ENCODE measurements at places on chromosomes 4 and X.

GRCh38 chr4:109040441-109040840 is 262.0 kb downstream of the COL25A1 start:
- DNase-seq, result no peak

- DNase-seq, result no peak
Observed at GRCh38 chrX:63275127-63275526, 76.0 kb downstream of the SPIN4 start.

DNA sequence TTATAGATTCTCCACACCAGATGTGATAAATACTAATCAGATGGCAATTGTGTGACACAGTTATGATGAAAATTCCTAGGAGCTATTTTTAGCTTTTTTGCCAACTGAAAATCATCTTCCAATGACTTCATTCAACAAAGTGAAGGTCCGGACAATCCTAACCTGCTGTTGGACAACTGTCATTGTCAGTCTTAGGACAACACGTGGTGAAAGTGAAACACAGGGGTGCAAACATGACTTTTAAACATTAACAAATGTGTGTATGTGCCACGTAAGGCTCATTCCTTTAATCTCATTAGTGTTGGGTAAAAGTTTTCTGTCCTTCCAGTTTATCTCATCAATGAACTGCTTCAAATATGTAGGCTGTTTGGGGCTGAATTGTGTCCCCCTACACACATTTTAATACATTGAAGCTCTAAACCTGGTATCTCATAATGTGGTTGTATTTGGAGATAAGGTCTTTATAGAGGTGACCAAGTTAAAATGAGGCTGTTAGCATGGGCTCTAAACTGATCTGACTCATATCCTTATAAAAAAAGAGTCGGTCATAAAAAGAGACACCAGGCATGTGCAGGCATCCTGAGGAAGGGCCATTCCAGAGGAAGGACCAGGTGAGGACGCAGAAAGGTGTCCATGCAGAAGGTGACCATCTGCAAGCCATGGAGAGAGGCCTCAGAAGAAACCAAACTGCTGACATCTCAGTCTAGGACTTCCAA is 41.2 kb upstream of the SMAD1 start:
- no peak for DNase-seq

DNA sequence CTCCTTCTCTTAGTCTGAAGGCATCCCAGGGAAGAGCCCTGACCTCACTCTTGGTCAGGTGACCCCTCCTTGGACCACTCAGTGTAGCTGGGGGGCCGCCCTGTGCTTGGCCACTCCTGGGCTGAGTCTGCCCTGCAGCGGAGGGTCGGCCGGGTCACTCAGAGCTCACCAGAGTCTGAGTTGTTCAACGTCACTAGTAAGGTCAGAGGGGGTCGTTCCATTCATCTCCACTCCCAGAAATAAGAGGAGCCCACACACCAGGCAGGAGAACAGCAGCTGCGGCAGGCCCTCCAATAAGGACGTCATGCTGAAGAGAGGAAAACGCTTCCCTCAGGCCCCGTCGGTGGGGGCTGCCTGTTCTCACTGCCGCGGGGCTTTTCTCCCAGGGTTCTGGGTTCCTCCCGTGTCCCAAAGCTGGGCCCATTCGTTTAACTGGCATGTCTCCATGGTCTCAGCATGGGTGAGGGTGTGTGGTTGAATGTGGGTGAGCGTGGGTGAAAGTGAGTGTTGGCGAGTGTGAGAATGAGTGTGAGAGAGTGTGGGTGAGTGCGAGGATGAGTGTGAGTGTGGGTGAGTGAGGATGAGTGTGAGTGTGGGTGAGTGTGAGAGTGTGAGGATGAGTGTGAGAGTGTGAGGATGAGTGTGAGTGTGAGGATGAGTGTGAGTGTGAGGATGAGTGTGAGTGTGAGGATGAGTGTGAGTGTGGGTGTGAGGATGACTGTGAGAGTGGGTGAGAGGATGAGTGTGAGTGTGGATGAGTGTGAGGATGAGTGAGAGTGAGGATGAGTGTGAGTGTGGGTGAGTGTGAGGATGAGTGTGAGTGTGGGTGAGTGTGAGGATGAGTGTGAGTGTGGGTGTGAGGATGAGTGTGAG is 47.7 kb downstream of the ING2 start:
- no peak for DNase-seq

GRCh38 chr4:103076747-103077347 is at the start of gene SLC9B2:
Gene SLC9B2 (minus strand): TSS chr4:103076761. CDS start chr4:103067550, 9,211 bp downstream.
- DNase-seq, result no peak

DNA sequence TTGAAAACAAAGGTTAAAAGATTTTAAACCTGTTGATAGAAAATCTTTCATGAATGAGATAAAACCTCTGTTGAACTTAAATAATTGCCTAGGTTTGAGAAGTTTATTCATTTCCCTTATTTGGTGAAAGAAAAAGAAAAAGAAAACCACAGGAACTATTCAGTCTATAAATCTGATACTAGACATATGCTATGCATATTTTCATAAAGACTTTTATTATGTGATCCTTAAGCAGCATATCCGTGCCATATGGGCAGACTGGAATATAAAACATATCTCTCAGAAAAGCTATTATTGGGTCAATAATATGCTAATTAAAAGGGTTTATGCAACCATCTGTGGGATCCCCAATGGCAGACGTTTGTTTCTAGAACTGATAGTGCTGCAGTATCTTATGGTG is 178.7 kb downstream of the RASL11B start:
- no peak for DNase-seq

GRCh38 chrX:8988446-8988845 is 45.5 kb downstream of the FAM9B start:
- DNase-seq, result peak; percentile 9

DNA sequence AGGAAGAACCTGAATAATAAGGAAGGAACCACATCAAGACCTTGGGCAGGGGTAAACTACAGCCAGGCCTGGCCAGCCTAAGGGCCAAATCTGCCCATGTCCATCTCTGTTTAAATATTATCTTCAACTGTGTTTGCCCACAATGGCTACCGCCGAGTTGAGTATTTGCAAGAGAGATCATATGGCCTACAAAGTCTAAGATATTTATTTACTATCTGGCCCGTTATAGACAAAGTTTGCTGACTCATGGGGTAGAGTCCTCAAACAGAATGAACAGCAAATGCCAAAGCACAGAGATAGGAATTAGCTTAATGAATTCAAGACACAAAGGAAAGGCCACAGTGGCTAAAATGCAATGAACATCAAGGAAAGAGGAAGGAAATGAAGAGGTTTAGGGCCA is 44.8 kb downstream of the RPS6KA3 start:
- no peak for DNase-seq

DNA sequence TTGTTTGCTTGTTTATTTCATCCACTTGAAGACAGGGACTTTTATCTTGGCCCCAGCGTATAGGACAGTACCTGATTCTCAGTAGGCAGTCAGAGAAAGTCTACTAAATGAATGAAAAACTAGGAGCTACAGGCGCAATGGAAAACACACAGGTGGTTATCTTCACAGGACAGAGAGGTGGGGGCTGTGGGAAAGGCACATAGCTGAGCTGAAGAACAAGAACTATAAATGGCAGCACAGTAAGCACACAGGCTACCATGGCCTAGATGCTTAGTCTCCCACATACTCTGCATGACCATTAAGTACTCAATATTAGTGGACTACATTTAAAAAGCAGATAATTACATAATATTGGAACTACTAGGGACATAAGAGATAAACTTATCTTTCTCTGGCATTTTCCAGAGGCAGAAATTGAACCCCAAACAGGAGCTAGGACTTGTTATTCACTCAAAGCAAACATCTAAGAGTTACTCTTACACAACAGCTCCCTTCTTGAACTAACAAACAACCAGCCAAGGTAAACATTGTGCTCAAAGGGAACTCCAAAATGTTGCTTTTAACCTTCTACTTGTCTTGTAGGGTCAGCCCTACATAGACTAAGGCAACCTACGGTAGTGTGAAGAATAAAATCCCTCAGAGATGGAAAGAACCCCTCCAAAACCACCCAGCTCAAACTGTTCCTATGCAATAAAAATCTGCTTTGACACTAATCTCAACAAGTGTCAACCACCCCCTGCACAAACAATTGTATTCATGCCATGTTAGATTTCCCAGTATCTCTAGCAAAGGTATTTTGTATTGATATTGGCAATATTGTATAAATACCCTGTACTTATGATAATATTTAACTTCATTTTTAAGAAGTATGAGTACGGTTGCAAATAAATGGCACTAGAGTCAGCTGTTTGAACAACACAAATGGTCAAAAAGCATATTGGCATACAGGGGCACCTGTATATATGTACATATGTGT is 593.6 kb downstream of the KLHL13 start:
- DNase-seq, result no peak

GRCh38 chr4:76723924-76724323 is 174.0 kb downstream of the SOWAHB start:
- DNase-seq, result peak; percentile 63

DNA sequence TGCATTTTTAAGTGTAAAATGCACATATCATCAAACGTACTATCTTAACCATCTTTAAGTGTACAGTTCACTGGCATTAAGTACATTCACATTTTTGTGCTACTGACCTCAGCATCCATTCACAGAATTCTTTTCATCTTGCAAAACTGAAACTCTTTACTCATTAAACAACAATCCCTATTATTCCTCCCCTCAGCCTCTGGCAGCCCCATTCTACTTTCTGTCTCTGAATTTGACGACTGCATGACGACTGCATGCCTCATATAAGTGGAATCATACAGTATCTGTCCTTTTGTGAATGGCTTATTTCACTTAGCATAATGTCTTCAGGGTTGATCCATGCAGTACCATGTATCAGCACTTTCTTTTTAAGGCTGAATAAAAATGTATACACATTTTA is 38.7 kb downstream of the CNKSR2 start:
- DNase-seq, result peak; percentile 63

GRCh38 chr4:23324021-23324690 is 565.7 kb downstream of the PPARGC1A start:
- peak; percentile 56 for DNase-seq

DNA sequence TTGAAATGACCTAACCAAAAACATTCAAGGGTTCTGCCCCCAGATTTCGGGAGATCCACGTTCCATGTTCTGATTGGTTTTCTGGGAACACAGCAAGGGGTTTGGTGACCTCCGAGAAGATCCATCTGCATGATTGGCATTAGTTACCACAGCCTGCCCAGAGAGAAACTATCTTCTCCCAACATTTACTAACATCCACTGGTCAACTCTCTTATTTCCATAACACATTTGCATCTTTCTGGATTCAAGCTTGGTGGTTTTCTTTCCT is 15.6 kb downstream of the SHOX start:
- no peak for DNase-seq

DNA sequence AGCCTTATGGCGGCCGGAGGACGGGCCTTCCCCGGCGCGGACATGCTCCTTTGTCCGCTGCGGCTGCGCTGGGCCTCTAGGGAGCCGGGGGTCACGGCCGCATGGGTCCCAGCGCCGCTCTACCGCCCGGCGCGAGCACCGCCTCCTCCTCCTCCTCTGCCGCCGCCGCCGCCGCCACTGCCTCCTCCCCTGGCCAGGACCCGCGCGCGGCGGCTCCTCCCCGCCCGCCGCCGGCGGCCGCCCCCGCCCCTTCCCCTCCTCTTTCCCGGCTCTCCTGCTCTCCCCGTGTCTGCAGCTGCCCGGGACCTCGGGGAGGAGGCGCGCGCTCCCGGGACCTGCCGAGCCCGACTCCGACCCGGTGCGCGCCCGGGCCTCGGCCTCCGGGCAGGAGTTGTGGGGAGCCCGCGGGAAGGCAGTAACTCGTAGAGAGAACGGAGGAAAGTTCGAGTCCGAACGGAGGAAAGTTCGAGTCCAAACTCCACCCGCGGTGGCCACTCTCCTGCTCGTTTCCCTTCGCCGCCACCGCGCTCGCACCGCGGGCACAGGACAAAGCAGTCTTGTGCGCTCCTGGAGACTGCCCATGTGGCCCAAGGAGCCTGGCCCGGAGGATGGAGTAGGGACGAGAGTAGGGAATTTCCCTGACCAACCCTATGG is at the start of gene ADGRA3:
Gene ADGRA3 (minus strand): TSS at position 179 of the 654 bp plus-strand sequence. CDS start 282 bp downstream, outside the sequence.
- peak; percentile 75 for DNase-seq

DNA sequence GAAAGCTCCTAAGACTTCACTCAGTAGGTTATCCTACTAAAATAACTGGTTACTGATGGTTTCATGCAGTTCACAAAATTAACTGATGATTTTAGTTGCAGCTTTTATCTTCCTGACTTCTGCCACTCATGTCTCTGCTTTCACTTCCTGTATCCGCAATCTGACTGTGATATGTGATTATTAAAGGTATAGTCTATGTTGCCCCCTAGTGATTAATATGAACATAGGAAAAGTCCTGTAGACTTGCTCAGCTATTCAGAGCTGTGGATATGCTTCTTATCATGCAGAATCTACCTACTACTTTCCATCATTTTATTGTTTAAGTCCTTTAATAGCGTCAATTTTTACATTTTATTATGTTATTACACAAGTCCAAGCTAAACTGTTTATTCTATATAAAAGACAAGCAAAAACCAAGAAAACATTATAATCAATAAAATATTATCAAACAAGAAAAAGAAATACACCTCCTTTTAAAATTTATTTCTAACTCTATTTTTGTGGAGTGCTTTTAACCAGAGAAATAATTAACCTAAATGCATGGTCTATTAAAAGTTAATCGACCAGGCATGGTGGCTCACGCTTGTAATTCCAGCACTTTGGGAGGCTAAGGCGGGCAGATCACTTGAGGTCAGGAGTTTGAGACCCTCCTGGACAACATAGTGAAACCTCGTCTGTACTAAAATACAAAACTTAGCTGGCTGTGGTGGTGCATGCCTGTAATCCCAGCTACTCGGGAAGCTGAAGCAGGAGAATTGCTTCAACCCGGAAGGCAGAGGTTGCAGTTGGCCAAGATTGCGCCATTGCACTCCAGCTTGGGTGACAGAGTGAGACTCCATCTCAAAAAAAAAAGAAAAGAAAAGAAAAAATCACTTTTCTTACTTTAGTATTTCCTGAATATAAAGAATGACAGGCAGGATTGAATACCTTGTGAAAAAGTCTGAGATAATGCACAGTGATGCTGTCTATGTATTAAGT is 40.4 kb upstream of the TLR2 start:
- DNase-seq, result peak; percentile 52

GRCh38 chr4:184392748-184393559 is 81.4 kb downstream of the IRF2 start:
- no peak for DNase-seq

DNA sequence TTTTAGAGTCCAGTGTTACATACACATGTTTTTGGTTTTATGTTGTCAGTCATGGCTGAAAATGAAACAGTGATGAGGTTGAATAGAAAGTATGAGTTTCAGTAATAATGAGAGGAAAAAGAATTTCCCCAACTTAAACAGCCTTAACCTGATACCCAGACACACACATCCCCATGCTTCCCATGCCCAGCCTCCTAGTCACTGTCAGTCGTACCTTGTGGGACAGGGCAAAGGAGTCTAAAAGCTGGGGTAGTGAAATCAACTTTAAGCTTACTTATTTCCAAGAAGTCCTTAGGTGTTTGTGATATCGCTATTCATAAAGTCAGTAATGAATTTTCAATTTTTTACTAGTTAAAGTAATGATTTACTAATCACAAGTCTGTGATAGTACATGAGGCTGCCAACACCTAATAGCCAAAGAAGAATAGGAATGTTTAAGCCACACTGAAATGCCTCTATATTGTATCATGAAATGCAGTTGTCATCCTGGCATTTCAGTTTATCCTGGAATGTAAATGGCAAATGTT is 24.3 kb upstream of the GPR34 start:
- DNase-seq, result no peak

GRCh38 chrX:153321381-153322124 is at the start of gene PNMA6F:
Gene PNMA6F (minus strand): TSS chrX:153321767. CDS start chrX:153320674, 1,093 bp downstream.
- no peak for DNase-seq
